ENCODE measurements at places on chromosomes 5 and 9. TPM values are rescaled to one million over a fixed set of nuclear protein-coding genes. Genes with fewer than 3 reads are reported as not detected.
A peak's percentile ranks its signal among the peaks of the same experiment; 100 is the strongest.

- DNase-seq: no peak
These were observed 64.6 kb upstream of the SHISAL2B start for GRCh38 chr5:64625678-64626077.

GRCh38 chr5:173032730-173033129, 23.4 kb upstream of the CREBRF start:
- DNase-seq: no peak

DNA sequence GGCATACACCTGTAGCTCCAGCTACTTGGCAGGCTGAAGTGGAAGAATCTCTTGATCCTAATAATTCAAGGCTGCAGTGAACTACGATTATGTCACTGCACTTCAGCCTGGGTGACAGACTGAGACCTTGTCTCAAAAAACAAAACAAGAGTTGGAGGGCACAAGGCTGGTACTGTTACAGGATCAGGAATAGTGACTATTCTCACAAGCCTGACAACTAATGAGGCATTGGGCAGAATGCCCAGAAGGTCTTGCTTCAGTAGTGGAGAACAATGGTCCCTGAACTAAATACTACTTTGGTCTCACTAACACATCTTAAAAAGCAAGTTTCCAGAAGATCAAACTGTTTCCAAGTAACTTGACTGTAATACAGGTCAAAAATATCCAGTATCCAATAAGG, 182.9 kb upstream of the RFX3 start:
- no peak for DNase-seq

- DNase-seq: no peak
These were observed 246.5 kb downstream of the PCSK5 start for GRCh38 chr9:76136986-76137385.

- DNase-seq: no peak
These were observed 659.8 kb upstream of the KLF4 start for GRCh38 chr9:108149326-108149725.

DNA sequence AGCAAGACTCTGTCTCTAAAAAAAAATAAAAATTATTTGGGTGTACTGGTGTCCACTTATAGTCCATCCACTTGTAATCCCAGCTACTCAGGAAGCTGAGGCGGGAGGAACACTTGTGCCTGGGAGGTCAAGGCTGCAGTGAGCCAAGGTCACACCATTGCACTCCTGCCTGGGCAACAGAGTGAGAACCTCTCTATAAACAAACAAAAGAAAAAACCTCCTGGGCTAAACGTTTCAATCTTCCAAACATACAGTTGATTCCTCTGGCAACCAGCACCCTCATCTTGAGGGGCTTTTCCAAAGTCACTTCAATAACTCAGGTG, 13.9 kb upstream of the CDK5RAP2 start:
- no peak for DNase-seq

- DNase-seq: no peak
These were observed 378.0 kb upstream of the PDE4D start for GRCh38 chr5:60271517-60271916.

DNA sequence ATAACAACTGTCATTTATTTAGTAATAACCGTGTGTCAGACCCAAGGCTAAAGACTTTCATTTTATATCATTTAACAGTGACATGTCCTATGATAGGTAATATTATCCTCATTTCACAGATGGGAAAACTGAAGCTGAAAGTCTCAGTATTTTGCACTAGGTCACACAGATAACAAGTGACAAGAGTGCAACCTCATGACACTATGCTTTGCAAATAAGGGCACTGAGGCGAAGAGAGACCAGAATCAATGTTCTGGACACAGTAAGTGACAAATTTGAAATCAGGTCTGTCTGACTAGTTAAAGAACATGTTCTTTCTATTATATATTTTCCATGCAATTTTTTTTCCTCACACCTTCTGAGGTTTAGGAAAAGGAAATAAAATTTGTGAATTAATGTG, 585.7 kb downstream of the LRRC70 start:
- no peak for DNase-seq

GRCh38 chr9:134985451-134985850, 67.7 kb upstream of the FCN1 start:
- DNase-seq: no peak

DNA sequence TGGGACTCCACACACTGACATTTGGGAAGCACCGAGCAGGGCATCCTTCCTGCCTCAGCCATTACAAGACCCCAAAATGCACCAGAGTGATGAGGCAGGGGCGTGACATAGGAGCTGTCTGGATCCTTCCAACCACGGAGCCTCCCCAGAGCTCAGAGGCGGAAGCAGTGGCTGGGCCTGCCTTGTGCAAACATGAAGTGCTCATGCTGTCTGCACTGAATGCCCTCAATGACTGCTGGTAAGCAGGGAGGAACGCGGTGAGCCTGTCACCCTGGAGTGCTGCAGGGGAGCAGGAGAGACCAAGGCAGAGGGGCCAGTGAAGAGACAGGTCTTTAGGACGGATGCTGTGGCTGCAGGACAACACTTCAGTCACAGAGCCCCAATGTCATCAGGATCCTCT, 60.2 kb upstream of the HRH2 start:
- no peak for DNase-seq

DNA sequence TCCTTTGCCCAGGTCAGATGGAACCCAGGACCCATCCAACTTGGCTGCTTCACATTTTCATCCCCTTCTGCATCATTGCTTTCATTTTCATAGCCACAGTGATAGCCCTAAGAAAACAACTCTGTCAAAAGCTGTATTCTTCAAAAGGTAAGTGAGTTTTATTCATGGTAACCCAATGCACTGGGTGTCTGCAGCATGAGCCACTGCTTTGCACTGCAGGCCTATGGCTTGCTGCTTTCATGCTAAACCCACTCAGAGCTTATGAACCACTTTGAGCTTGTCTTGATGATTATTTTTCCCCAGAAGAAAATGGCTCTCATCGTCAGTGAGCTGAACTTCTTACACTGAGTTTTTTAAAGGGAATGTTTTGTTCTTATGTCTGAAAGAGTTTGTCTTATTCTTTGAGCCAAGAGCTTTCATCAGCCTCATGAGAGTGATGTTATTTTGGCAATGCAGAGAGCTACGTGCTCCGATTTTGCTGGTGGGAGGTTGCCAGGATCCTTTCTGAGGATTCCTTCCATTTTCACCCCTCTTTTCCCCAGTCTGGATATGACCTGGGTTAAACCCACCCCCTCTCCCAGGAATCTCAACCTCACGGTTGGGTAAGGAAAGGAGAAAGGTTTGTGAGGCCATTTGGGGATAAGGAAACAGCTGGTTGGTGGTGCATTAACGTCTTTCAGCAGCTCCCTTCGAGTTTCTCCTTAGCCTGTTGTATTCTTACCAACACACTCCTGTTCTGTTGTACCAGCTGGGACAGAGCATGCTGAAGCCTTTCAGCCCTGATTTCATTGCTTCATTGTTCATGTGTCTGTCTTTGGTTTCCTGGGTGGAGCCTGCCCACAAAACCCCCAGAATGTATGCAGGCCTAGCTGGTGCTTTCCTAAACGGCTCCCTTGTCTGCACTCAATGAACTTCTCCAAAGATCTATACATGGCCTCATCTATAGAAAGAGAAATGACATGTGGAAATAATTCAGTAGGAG, 47.6 kb downstream of the PDCD1LG2 start:
- peak; percentile 23 for DNase-seq

DNA sequence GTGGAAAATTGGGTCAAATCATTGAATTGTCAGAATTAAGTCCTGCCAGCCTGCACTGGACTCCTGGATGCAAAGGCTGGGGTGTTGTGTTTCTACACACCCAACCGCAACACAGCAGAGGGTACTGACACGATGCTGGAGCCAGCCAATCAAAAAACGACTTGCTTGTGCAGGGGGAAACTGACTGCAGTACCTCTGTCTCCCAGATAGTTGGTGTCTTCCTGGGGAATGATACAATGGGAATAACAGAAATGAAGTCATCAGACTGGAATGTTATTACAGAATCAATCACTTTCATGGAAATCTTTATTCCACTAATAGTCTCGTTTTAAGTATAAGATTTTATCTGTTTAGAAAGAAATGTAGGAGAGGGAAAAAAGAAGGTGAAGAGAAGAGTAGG, 330.3 kb downstream of the MLLT3 start:
- DNase-seq: no peak

GRCh38 chr5:36363101-36363500, 61.4 kb upstream of the RANBP3L start:
- DNase-seq: no peak

DNA sequence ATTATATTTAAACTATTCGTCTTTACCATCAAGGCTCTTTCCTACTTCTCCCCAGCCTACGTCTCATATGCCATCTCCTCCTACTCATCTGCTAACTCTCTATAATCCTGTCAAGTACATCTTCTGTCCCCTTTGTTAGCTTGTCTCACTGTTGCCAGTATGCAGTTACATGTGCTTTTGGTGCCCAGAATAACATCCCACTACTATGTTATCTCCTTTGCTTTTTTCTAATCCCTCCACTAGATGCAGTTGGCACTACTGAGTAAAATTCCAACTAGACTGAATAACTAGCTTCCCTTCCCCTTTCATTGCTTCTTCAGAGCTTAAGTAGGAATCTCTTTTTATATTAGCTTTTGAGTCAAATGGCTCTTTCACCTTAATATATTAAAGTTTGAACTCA, 3.0 kb upstream of the ARRDC3 start:
- no peak for DNase-seq

DNA sequence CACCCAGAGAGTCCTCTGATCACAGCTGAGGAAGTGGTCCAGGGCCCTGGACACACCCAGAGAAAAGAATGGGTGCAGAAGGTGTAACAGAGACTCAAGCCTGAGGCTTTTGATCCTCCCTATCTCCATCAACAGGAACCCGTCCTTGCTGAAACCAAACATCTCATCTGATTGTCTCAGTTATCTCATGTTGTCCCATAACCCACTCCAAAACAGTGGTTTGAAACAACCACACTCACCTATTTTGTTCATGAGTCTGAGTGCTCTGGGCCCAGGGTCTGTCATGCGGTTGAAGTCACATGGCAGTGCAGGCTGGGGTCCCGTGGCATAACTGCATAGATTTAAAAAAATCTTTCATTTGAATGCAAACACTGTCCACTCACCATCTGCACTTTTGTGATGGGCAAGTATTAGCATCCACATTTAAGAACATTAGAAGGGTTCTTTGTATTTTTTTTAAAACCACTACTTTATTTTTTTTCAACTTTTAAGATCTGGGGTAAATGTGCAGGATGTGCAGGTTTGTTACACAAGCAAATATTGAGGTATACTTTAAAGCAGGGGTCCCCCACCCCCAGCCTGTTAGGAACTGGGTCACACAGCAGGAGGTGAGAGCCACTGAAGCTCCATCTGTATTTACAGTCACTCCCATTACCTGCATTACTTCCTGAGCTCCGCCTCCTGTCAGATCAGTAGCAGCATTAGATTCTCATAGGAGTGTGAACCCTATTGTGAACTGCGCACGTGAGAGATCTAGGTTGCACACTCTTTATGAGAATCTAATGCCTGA, 255.8 kb downstream of the ROR2 start:
- no peak for DNase-seq

- no peak for DNase-seq
These were observed 34.6 kb upstream of the SPINK5 start for GRCh38 chr5:148029131-148029530.

DNA sequence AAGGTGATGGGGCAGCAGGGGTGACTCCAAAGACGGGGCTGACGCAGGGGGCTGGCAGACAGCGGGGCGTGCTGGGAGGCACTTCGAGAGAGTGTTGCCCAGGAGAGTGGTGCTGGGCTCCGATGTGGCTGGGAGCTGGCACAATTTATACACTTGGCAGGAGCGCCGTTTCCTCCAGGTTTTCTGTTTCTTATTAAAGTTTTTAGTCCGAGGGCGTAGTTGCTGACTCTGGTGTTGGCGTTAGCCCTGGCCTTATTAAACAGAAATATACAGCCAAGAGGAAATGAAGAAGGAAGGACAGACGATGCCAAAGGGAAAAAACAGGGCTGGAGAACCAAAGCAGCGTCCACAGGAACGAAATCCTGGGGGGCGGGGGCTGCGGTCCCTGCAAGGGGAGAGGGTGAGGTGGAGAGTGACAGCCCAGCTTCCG, 139.6 kb upstream of the PHYKPL start:
- peak; percentile 46 for DNase-seq

DNA sequence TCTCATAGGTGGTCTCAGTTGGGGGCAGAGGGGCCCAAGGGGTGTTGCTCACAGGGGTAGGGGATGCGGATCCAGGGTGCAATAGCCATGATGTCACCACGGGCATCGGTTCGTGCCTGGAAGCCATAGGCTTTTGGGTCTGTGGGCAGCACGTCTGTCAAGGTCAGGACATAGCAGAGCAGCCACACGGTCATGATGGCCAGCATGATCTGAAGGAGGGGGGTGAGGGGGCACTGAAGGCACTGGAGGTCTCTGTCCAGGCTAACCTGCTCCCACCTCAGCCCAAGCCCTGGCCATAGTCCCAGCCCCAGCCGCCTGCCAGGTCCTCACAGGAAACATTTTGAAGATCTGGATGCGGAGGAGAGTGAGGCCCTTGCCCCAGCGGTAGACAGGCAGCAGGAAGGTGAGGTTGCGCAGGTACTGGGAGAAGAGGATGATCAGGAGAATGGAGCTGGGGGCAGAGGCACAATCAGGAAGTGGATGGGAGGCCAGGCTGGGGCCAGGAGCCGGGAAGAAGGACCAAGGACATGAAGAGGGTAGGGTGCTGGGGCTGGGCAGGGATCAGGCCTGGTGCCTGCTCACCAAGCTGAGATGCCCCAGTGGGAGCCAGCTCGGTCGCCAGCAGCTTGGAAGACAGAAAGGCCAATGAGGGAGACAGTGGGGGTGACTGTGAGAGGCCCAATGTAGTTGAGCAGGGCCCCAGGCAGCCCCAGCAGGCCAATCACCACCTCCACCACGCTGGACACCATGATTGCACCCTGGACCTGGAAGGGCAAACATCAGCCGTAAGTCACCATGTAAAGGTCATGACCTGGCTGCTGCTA, 3.3 kb downstream of the SLC23A1 start:
- no peak for DNase-seq

DNA sequence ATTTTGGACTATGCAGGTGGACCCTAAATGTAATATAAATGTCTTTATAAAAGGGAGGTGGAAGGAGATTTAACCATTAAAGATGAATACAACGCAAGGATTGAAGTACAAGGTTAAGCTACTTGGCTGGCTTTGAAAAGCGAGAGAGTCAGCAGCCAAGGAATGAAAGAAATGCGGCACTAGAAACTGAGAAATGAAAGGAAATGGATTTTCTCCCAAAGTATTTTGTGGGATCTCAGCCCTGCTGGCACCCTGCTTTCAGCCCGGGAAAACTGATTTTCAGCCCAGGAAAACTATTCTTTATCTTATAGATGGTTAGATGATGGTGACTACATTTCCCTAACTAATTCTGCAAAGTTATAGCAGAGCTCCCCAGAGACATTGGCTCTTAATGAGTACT, 1349.6 kb upstream of the C9orf72 start:
- DNase-seq: no peak

- DNase-seq: no peak
These were observed 855.2 kb downstream of the MAT2B start for GRCh38 chr5:164360589-164360988.

GCNT1 gene
- total RNA-seq: 4.3 TPM

NRARP gene
- 11.5 TPM for total RNA-seq

PSAT1 gene
- 2.7 TPM for total RNA-seq

ABLIM3 gene
- 129 TPM for total RNA-seq

STARD4 gene
- total RNA-seq: 22.3 TPM

GGTA1 gene
- 19.3 TPM for total RNA-seq

GRXCR2 gene
- total RNA-seq: 0.60 TPM

TMOD1 gene
- total RNA-seq: 142 TPM

Data from left cardiac atrium (tissue), 4 donors.